ENCODE measurements at places on chromosomes 6 and 20.

GRCh38 chr20:7155794-7156193 lies 388.3 kb downstream of the BMP2 start:
- DNase-seq = no peak

- DNase-seq = no peak
These were observed 82.4 kb upstream of the TOX2 start for GRCh38 chr20:43832096-43832816.

DNA sequence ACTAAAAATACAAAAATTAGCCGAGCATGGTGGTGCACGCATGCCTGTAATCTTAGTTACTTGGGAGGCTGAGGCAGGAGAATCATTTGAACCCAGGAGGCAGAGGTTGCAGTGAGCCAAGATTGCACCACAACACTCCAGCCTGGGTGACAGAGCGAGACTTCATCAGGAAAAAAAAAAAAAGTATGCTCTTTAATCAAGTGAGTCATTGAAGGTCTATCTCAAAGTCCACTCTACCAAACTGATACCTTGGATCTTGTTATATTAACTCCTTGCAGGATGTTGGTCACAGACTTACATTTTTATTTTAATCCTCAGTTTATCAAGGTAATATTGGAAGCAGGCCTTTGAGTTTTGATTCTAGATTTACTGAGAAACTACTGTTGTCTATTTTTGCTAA lies 348.7 kb downstream of the COL12A1 start:
- DNase-seq = no peak

DNA sequence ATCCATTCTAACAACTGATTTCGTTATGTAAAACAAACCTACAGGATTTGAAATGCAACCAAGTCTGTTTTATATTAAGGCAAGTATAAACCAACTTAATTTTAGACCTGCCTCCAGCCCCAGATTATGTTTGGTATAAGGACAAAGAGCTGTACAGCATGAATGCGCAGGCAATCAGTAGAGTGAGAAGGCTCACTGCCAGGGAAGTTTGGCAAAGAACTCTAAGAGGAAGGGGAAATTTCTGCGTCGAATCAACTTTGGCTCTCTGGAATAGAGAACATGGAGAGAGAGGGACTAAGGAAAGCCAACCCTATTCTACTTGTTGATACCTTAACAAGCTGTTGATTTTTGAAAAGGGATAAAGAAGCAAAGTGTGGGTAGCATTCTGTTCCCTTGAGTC lies 96.9 kb upstream of the FOXO3 start:
- DNase-seq = no peak

DNA sequence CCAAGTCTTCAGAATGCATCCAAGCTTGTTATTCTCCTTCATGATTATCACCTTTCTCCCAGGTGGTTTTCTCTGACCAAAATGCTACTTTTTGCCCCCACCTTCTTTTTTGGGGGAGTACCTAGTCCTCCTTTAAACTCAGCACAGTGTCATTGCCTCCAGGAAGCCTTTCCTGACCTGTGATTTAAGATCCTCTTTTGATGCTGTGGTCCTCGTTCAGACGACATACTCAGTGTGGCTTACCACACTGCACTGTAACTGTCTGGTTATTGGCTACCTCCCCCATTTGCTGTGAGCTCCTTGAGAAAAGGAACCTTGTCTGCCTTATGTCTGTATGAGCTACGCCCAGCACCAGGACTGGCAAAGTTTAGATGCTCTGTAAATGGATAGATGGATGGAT lies 14.6 kb downstream of the SAYSD1 start:
- DNase-seq = no peak

GRCh38 chr6:104617591-104617990 lies 242.1 kb downstream of the HACE1 start:
- DNase-seq = no peak

GRCh38 chr6:133743621-133744020 lies 145.3 kb upstream of the TCF21 start:
- DNase-seq = no peak

GRCh38 chr6:16344756-16345155 lies 106.4 kb downstream of the GMPR start:
- DNase-seq = no peak

DNA sequence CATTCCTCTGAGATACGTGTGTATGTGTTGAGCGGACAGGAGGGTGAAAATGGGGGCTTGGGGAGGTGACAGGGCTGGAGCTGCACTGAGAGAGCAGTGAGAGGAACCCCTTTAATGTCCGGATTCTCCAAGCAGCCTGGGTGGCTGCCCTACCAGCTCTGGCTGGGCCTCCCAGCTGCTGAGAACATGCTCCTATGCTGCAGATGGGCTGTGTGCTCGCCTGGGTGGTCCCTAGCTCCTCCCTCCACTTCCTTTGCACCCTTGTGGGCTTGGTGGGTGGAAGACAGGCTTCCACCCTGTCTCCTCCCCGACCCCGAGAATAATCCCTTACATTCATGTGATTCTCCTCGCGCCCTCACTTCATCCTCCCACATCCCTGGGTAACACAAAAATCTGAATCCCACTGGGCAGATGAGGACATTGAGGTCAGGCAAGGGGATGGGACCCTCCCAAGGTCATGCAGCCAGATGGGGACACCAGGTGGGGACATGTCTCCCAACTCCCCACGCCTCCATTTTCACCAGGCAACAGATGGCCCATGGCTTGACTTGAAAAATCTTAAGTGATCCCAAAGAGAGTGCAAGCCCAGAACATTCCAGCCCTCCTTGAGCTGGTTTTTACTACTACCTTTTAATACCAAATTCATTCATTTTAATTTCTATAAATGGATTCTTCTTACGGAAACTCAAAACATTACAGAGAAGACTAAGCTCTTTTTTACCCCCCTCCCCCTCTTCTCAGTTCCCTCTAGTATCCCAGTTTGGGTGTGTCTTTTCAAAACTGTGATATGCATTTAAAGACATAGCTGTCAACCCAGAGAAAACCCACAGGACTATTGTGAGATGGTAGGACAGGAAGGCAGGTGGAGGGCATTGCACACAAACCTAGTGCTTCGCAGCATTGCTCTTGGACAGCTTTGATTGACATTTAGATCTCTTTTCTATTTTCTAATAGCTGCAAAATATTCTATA lies 5.0 kb upstream of the PDRG1 start:
- no peak for DNase-seq

DNA sequence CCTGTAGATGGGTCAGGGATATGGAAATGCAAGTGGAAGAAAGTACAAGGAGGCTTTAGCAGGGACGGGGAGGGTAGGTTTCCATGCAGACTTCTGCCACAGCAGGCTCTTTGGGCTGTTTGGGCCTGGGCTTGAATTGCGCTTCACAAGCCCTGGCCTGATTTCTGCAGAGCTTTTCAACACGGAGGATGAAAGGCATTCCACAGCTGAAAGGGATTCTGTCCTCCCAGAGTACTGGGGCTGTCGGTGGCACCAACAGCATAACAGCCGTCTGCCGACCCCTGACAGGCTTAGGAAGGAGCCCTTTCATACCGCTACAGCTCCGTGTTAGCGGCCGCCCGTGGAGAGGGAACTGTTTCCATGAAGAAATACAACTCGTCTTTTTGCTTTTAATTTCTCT lies 22.9 kb upstream of the TBC1D7 start:
- no peak for DNase-seq

DNA sequence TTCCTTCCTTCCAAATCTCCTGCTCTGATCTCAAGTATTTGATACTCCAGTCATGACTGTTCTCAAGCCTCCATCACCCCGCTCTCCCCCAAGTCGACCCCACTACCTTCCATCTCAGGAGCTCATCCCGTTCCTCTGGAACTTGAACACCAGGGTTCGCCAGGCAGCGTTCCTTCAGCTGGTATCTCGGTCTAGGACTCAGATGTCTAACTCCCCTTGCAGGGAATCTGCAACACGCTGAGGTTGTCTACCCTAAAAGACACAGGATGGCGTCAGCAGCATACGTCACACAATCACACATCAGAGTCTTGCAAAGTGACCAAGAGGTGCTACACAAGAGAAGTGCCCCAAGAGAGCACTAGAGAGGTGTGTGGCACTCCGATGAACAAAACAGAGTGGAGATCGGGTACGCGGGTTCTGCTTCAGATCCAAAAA lies 706 bp downstream of the ZNF184 start:
- no peak for DNase-seq

DNA sequence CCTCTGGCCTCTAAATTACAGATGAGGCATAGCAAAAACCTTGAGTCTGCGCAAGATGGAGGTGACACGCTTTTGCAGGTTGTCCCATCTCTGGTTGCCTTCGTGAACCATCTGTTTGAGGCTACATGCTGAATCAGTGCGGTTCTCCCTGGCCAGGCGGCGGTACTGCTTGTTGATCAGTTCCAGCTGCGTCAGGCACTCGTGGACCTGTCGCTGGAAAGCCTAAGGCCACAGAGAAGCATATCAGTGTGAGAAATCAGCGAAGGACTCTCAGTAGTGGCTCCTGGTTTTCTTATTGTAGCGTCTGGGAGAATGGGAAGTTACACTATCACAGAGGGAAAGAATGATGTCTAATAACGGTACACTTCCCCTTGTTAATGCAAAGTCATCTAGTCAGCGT lies 344.4 kb downstream of the ESR1 start:
- no peak for DNase-seq

GRCh38 chr20:51440589-51440988 lies 101.9 kb downstream of the NFATC2 start:
- no peak for DNase-seq

DNA sequence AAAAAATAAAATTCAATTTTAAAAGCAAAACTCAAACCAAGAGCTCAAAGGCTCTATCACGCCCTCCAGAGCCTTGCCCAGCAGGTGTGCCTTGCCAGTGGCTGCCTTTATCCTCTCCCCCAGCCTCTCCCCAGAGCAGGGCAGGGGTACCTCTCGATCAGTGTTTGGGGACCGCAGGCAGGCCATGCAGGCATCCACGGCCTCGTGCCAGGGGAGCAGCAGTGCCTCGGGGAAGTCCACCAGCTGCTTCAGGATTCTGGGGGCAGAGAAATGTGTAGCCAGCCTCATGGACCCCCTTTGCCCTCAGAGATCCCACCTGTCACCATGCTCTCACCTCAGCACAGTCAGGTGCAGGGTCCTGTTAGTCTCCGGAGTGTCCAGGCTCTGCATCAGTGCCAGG lies 5.7 kb downstream of the CUL7 start:
- no peak for DNase-seq

DNA sequence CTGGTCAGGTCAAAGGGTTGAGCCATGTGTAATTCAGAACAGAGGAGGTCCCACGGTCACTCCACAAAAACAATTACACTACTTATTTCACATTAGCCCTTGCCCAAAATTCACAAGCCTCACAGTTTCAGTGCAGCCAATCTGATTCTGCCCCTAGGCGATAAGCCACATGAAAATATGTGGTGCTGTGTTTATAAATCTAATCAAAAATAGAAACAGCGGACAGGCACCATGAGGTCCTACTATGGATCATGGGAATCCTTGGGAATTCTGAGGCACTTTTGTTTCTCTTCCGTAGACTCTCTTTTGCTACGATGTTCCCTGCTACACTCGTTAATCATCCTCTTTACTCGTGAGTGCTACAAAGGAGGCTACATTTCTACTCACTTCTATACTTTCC lies 476.1 kb downstream of the TFAP2A start:
- no peak for DNase-seq

DNA sequence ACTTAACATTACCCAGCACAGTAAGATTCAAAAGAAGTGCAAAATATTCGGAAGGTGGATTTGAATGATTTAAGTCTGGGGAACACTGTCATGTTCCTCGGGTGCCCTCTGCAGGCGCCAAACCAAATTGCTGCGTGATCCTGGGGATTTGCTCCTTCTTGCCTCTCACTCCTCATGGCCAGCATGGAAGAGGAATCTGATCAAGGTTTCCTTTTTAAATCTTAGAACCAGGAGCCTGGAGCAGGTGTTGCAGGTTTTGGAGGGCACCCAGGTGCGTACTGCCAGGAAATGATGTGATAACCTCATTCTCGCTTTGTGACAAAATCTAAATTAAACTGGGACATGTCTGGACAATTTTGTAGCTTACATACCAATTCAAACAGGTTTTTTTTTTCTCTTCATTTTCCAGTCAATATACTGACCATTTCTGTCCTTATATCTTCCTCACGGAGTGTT lies 8.1 kb upstream of the PFDN4 start:
- DNase-seq = peak; percentile 45

DNA sequence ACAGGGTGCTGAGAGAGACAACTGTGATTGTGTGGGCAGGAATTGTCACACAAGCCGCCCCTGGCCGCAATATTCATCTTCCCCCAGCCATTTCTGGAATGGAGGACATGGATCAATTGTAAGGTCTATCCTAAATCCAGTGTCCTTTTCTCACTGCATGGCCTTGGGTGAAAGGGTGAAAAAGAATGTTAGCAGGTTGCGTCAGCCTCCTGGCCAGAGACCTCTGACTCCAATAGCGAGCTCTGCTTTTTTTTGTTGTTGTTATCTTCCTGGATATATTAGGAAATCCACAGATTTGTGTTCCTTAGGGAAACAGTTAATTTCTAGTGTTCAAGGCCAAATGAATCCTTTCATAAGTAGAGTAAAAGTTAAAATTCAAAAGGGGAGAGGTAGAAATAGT lies 47.1 kb upstream of the CD83 start:
- no peak for DNase-seq

- no peak for DNase-seq
These were observed 47.3 kb downstream of the EPB41L2 start for GRCh38 chr6:131015630-131016263.

GRCh38 chr6:5676701-5677100 lies 330.0 kb downstream of the NRN1 start:
- no peak for DNase-seq

DNA sequence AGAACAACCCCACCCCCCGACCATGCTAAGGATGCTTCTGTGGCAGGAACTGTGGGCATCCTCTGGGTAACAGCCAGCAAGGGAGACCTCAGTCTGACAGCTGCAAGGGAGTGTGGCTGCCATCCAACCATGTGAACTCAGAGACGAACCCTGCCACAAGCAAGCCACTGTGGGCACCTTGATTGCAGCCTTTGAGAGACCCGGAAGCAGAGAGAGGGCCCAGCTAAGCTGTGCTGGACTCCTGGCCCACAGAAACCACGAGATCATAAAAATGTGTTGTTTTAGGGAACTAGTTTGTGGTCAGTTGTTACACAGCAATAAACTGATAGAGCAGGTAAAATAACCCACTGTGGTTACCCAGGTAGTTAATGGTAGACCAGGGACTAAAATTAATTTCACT lies 414.6 kb downstream of the CDH26 start:
- no peak for DNase-seq

DNA sequence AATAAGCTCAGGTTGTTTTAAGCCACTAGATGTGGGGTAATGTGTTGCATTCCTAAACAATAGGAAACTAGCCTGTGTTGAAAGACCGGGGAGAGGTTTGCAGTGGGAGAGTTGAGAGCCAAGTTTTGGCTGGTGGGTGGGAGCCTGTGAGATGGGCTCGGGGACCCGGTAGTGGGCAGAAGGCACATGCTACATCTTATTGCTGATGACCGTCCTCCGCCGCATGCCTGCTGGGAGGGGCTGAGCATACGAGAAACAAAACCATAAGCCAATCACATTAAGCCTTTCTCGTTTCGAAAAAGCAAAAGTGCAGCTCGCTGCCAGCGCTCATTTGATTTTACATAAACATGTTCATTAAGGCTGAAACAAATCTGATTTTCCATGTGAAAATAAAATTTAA lies 57.4 kb upstream of the MPC1 start:
- DNase-seq = no peak

- DNase-seq = no peak
These were observed 126.1 kb downstream of the PDE10A start for GRCh38 chr6:165536911-165537310.
